ENCODE measurements at places on chromosomes 1 and 21. TPM values are rescaled to one million over a fixed set of nuclear protein-coding genes. Genes with fewer than 3 reads are reported as not detected.
A peak's percentile ranks its signal among the peaks of the same experiment; 100 is the strongest.

- no peaks in the 10 kb centered on the region for H3K4me1 ChIP-seq
- DNase-seq, result no peak
- no peaks in the 10 kb centered on the region for H3K27me3 ChIP-seq
- no peak overlapping the region for H3K4me3 ChIP-seq
Observed at GRCh38 chr1:70091811-70092210, 113.6 kb downstream of the LRRC40 start.

DNA sequence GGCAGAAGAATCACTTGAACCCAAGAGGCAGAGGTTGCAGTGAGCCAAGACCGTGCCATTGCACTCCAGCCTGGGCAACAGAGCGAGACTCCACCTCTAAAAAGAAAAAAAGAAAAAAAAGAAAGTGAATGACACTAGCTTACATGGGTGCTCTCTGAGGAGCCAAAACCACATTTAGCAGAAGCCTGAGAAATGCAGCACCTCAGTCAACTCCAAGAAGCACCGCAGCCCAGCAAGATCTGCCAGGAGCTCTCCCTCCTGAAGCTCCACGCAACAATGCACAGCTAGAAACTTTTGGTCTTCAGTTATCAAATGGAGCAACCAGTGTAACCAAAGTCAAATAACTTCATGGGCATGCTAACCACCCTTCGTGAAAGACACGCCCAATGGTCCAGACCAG is 229.1 kb downstream of the SETD4 start:
- no peak overlapping the region for H3K4me3 ChIP-seq
- H3K4me1 ChIP-seq, result no peaks in the 10 kb centered on the region
- no peak overlapping the region for H3K27ac ChIP-seq
- peaks cover 9% of the 10 kb centered on the region for H3K27me3 ChIP-seq

DNA sequence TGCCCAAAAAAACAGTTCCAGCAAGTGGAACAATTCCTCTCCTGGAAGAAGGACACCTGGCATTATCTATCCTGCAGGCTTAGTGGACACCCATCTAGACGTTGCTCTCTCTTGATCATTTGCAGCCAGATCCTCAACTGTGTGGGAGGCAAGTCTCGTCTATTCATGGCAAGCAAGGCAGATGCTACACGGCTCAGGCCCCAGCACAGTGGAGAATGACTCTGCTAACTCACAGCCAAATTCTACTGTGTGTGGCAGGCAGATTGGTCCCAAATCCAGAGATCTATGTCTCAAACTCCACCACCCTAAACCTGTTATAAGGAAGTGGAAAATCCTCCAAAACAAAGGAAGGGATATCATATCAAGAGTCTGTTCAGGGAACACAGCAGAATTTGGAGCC is 7.0 kb downstream of the TNNT2 start:
- H3K36me3 ChIP-seq, result no peaks in the 10 kb centered on the region
- H3K4me3 ChIP-seq, result no peak overlapping the region
- no peak for DNase-seq
- no peak overlapping the region for H3K27ac ChIP-seq
- H3K27me3 ChIP-seq, result no peaks in the 10 kb centered on the region

- H3K27me3 ChIP-seq, result no peaks in the 10 kb centered on the region
- no peak overlapping the region for H3K4me3 ChIP-seq
- no peaks in the 10 kb centered on the region for H3K36me3 ChIP-seq
- DNase-seq, result no peak
- no peaks in the 10 kb centered on the region for H3K4me1 ChIP-seq
Observed at GRCh38 chr1:109193653-109194590, 19.8 kb upstream of the SARS1 start.

- no peaks in the 10 kb centered on the region for H3K27me3 ChIP-seq
- peak; percentile 63 for DNase-seq
- no peaks in the 10 kb centered on the region for H3K4me1 ChIP-seq
Observed at GRCh38 chr1:226982451-226983177, 42.5 kb downstream of the COQ8A start.

- H3K27ac ChIP-seq, result no peak overlapping the region
- no peak overlapping the region for H3K4me3 ChIP-seq
- H3K4me1 ChIP-seq, result no peaks in the 10 kb centered on the region
- H3K36me3 ChIP-seq, result no peaks in the 10 kb centered on the region
- H3K27me3 ChIP-seq, result no peaks in the 10 kb centered on the region
Observed at GRCh38 chr1:231959225-231959884, 332.8 kb downstream of the DISC1 start.

- DNase-seq, result no peak
- H3K4me3 ChIP-seq, result no peak overlapping the region
- no peaks in the 10 kb centered on the region for H3K36me3 ChIP-seq
- H3K4me1 ChIP-seq, result no peaks in the 10 kb centered on the region
- no peaks in the 10 kb centered on the region for H3K27me3 ChIP-seq
- no peak overlapping the region for H3K27ac ChIP-seq
Observed at GRCh38 chr1:3642919-3643675, 6.8 kb downstream of the WRAP73 start.

- no peak for DNase-seq
- no peak overlapping the region for H3K4me3 ChIP-seq
- H3K4me1 ChIP-seq, result no peaks in the 10 kb centered on the region
- no peaks in the 10 kb centered on the region for H3K36me3 ChIP-seq
Observed at GRCh38 chr1:50739125-50739524, 220.9 kb downstream of the FAF1 start.

DNA sequence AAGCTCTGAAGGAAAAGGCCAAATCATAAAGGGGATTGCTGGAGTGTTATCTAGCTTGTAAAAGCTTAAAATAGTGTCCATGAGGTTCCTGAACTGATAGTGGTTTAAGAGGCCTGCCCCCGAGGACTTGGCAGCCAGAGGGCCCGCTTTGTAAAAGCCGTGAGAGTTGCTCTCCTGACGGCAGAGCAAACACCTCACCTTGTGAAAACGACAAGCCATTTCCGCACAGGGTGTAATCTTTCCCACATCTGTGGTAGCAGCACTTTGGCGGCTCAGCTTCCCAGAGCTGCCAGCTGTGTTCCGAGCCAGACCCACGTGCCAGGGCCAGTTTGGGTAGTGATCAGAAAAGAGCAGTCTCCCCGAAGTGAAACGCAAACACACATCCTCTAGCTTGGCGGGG is 37.0 kb downstream of the SERBP1 start:
- no peaks in the 10 kb centered on the region for H3K4me1 ChIP-seq
- no peaks in the 10 kb centered on the region for H3K27me3 ChIP-seq
- H3K36me3 ChIP-seq, result no peaks in the 10 kb centered on the region
- no peak for DNase-seq

GRCh38 chr1:232767305-232768074 is 37.7 kb upstream of the MAP10 start:
- no peaks in the 10 kb centered on the region for H3K27me3 ChIP-seq
- H3K4me1 ChIP-seq, result peaks cover 39% of the 10 kb centered on the region
- no peaks in the 10 kb centered on the region for H3K36me3 ChIP-seq
- DNase-seq, result peak; percentile 89
- peak overlapping the region; percentile 68 for H3K27ac ChIP-seq
- H3K4me3 ChIP-seq, result no peak overlapping the region

GRCh38 chr1:231693361-231694074 is 66.9 kb downstream of the DISC1 start:
- no peaks in the 10 kb centered on the region for H3K36me3 ChIP-seq
- H3K4me3 ChIP-seq, result no peak overlapping the region
- DNase-seq, result no peak
- no peak overlapping the region for H3K27ac ChIP-seq
- H3K4me1 ChIP-seq, result peaks cover 19% of the 10 kb centered on the region

- no peak for DNase-seq
- no peaks in the 10 kb centered on the region for H3K4me1 ChIP-seq
- peaks cover 100% of the 10 kb centered on the region for H3K36me3 ChIP-seq
- H3K4me3 ChIP-seq, result no peak overlapping the region
- H3K27ac ChIP-seq, result no peak overlapping the region
Observed at GRCh38 chr1:226365831-226366231, 42.1 kb downstream of the PARP1 start.

The CPLANE2 gene
- 3.6 TPM for total RNA-seq

The BSDC1 gene
- total RNA-seq, result 52.8 TPM

The DAP3 gene
- 180 TPM for total RNA-seq

Data from sigmoid colon (tissue), 7 donors.